Ureter (tissue), 1 donor: ENCODE measurements at places on chromosomes 16 and 17. TPM values are rescaled to one million over a fixed set of nuclear protein-coding genes. Genes with fewer than 3 reads are reported as not detected.

DNA sequence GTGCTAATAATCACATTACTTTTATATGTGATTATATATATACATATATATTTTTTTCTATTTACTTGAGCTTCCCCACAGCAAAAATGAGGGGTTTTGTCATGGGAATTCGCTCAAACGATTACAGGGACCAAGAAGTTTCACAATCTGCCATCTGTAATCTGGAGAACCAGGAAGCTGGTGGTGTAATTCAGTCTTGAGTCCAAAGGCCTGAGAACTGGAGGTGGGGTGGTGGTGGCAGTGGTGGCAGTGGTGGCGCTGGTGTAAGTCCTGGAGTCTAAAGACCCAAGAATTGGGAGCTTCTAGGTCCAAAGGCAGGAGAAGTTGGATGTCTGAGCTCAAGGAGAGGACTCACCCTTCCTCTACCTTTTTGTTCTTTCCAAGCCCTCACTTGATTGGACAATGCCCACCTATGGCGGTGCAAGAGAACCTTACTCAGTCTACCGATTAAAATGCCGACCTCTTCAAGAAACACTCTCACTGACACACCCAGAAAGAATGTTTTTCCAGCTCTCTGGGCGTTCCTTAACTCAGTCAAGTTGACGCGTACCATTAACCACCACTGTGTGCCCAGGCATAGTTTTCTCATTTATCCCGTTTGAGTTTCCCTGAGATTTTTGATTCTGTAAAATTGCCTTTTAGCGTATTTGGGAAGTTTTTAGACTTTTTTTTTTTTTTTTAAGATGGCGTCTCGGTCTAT, 31.9 kb downstream of the POLR2A start:
- DNase-seq: no peak

GRCh38 chr16:27085182-27085581, 18.5 kb downstream of the C16orf82 start:
- no peak for DNase-seq

- DNase-seq: no peak
These were observed 62.8 kb downstream of the RABEP1 start for GRCh38 chr17:5344914-5345313.

DNA sequence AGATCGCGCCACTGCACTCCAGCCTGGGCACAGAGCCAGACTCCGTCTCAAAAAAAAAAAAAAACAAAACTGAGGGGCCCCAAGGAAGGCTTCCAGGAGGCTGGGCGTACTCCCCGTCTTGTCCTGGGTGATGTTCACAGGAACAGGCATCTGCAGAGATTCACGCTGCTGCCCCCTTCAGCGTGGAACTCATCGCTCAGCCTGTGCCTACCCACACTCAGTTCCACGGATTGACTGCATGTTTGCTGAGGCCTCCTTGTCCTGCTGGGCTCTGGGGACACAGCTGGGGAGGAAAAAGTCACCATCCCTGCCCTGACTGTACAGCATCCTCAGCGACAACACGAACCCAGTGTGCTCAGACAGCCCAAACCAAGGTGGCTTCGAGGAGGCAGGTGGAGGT, 12.9 kb upstream of the OSGIN1 start:
- no peak for DNase-seq

DNA sequence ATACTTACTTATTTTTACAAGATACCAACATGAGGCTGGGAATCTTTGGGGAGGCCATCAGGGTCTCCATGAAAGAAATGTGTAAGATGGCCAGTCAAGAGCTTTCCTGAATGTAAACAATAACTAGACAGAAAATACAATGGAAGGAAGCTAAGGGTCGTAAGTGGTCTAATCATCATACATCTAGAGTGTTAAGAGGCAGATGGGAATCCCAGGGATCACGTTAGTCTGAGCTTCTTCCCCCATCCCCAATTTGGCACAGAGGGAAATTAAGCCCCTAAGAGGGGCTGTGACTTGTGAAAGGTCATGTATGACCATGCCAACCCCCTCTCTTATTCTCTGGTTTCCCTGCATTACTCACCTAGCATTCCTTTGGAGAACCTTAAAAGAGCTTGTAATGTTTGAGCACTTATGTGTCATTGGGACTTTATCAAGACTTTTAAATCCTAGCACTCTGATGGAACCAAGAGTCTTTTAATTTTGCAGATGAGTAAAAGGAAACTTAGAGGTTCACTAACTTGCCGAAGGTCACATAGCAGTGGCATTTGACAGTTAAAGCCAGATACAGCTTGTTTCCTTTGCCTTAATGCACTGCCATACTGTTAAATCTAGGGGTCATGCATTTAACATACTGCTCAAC, 46.1 kb downstream of the DCUN1D3 start:
- no peak for DNase-seq

DNA sequence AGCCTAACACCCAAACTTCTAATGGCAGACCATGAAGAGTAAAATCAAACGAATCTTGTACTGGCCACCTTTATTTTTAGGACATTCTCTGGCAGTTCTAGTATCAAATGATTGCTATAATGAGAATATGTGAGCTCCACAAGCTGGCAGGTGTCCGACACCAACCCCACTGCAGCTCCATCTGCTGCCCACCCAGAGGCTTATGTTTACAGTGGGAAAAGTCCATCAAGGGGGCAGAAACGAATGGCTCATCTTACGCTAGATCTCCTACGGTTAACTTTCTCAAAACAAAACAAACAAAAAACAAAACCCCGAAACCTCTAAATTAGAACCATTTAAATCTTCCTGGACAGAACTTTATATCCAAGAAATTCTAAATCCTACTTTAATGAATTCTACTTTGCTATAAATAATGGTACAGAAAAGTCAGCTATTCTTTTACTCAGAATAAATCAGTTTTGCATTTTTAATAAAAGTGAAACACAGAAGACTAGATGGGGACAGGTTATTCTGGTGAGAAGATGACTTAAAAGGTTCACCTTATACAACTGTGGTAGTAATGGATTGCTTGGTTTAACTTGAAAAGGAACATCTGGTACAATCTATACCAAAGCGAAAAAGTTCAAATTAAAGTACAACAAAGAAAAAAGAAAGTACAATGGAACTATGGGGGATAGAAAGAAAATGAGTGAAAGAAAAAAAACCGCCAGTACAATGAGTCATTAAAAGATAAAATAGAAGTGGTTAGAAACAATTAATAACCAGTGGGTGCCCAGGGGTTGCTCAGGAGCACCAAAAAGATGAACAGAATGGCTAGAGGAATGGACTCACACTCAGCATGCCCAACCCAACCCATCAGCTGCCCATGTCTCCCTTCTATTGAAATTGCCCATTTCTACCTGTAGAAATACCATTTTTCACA, 40.2 kb downstream of the GRB2 start:
- no peak for DNase-seq

MEIOC gene
- total RNA-seq: not detected

ATAD5 gene
- 3.0 TPM for total RNA-seq
